ENCODE measurements at places on chromosomes 13 and 19.

DNA sequence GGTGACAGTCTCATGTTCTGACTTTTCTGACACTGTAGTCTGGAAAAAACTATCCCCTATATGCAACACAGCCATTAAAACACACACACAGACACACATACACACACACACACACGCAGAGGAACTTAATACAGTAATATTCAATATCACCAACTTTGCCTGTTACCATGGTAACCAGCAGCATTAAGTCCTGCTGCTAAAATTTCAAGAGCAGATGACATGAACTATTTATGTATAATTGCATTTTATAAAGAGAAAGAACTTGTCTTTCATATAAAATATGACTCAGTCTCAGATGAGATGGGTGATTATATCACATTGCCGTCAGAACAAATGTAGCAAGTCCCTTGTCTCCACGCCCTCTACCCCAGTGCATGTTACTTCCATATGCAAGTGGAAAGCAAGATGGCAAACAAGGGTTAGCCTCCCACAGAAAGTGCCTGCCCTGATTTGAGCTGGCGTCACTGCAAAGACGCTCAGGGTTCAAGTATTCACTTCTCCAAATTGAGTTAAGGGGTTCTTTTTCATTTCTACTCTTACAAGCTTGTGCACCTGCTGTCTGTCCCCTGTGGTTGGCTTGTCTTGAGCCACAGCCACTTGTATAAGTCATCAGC is 576.8 kb downstream of the UQCRFS1 start:
- no peak for DNase-seq

DNA sequence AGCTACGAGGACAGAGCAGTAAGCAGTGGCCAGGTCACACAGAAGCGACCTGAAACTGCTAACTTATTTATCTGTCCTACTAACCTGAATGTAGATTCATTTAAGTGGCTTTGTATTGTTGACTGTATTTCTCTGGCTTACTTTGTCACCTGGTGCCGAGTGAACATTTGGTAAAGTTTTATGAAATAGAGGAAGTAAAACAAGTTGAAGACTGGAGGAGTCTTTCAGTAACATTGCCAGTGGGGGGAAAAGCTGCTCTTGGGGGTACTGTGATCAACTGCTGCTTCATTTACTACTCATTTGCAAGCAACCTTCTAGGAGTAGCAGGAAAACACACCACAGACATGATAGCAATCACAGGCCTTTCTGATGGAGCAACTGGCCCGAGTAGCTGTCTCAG is 615.0 kb downstream of the FGF9 start:
- no peak for DNase-seq

- no peak for DNase-seq
These were observed 18.7 kb upstream of the TINCR start for GRCh38 chr19:5586300-5587070.

GRCh38 chr13:71712988-71713653 is 153.9 kb downstream of the DACH1 start:
- DNase-seq: no peak

All from activated T-helper 1 cell treated with Interleukin-2 at 50 U/mL for 16 hours (primary cell).